BJ (cell line): ENCODE measurements at places on chromosomes 6 and 20. TPM values are rescaled to one million over a fixed set of nuclear protein-coding genes. Genes with fewer than 3 reads are reported as not detected.

DNA sequence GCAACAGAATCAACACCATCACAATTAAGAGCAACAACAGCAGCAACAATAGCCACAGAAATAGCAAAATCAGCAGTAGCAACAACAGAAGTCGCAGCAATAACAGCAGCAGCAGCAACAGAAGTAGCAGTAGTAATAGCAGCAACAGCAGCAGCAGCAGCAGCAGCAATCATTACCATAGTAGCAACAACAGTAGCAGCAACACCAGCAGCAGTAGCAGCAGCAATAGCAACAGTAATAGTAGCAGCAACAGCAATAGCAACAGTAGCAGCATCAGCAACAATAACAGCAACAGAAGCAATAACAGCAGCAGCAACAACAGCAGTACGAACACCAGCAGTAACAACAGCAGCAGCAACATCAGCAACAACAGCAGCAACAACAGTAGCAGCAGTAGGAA, 39.8 kb downstream of the SLC22A2 start:
- DNase-seq = no peak

- no peak for DNase-seq
Measured at GRCh38 chr6:102149191-102149590, 755.7 kb downstream of the GRIK2 start.

HLA-DOA gene
- polyA plus RNA-seq = not detected in 2 replicates

- no peak for DNase-seq
Measured at GRCh38 chr20:32064667-32065066, 12.6 kb downstream of the HCK start.

PAK5 gene
- not detected in 2 replicates for polyA plus RNA-seq

CST2 gene
- polyA plus RNA-seq = not detected in 2 replicates
